Activated CD8-positive, alpha-beta memory T cell treated with anti-CD3 and anti-CD28 coated beads for 4 hours (primary cell): ENCODE measurements at places on chromosomes 7 and 10.

DNA sequence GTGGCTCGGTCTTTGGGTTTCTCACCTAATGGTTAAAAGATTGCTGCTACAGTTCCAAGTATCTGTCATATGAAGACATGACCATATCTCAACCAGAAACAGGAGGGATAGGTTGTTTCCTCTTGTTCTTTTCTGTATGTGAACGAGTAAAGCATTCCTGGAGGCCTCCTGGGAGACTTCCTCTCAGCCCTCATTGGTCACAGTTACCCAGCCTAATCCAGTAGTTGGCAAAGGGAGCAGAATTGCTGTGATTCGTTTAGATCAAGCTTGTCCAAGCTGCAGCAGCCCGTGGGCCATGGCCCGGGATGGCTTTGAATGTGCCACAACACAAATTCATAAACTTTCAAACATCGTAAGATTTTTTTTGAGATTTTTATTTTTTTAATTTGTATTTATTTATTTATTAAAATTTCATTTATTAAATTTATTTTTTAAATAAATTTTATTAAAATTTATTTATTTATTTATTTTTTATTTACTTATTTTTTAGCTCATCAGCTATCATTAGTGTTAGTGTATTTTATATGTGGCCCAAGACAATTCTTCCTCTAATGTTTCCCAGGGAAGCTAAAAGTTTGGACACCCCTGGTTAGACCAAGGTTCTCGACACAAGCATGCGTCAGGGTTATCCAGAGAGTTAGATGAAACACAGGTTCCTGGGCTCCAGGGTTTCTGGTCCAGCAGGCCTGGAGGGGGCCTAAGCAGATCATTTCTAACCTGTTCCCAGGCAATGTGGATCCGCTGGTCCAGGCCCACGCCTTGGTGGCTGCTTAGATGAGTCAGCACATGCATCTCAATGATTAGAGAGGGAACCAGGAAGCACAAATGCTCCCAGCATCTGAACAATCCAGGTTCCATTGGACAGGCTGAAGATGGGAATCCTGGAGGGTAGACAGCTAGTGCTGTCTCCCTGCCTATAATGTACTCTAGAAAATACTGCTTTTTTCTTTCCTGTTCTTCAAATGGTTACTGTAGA lies 25.6 kb downstream of the CDC123 start:
- DNase-seq = no peak

DNA sequence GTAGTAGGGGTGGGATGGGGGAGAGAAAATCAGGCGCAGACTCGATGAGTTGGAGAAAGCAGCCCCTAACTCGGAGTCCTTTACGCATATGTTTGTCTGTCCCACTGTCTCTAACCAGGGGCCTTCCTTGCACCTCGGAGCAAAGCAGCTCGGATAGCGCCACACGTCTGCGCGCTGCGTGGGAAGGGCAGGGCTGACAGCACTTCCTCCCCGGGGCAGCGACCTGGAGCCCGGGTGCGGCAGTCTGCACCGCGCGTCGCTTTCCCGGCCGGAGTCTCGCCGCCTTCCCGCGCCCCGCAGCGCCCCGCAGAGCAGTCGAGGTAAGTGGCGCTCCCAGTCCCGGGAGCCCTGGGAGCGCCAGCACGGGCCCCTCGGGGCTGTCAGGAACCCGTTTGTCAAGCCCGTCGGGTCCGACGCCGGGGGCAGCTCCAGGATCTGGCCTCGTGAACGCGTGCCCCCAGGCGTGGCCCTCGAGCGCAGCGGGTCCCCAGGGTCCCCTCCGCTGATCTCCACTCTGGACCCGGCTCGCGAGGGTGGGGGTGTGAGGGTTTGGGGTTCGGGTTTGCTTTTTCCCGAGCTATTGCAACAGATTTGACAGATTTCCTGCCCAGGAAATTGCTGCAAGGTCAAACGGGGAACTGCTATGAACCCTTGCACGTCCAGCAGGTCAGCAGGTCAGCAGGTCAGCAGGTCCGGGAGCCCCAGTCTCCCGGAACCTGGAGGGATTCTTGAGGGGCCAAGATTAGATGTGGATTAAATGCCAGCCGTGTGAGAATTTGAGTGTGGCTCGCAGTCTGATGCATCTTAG lies 597 bp downstream of the APBB1IP start:
- peak; percentile 57 for DNase-seq

DNA sequence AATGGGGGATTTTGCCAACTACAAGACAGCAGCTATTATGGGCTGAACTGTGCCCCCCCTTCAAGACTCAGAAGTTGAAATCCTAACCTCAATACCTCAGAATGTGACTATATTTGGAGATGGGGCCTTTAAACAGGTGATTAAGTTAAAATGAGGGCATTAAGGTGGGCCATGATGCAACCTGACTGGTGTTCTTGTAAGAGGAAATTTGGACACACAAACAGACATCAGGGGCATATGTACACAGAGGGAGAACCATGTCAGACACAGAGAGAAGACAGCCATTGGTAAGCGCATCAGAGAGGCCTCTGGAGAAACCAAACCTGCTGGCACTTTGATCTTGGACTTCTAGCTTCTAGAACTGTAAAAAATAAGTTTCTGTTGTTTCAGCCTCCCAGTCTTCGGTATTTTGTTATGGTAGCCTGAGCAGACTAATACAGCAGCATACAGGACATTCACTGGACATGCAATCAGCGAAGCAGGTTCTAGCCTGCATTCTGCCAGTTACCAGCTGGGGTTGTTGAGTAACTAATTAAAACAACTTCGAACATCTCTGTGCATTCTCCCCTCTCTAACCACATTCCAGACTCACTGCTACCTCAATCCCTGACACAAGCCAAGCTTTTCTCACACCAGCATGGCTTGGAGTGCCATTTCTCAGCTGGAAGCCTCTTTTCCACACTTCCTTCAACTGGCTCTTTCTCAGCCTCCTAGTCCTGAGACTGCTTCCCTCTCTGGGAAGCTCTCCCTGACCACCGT lies 141.4 kb downstream of the DOCK4 start:
- DNase-seq = no peak

- DNase-seq = no peak
Observed at GRCh38 chr10:122154545-122155366, 116.3 kb upstream of the BTBD16 start.

GRCh38 chr7:936386-937054 lies 18.0 kb downstream of the ADAP1 start:
- DNase-seq = no peak

DNA sequence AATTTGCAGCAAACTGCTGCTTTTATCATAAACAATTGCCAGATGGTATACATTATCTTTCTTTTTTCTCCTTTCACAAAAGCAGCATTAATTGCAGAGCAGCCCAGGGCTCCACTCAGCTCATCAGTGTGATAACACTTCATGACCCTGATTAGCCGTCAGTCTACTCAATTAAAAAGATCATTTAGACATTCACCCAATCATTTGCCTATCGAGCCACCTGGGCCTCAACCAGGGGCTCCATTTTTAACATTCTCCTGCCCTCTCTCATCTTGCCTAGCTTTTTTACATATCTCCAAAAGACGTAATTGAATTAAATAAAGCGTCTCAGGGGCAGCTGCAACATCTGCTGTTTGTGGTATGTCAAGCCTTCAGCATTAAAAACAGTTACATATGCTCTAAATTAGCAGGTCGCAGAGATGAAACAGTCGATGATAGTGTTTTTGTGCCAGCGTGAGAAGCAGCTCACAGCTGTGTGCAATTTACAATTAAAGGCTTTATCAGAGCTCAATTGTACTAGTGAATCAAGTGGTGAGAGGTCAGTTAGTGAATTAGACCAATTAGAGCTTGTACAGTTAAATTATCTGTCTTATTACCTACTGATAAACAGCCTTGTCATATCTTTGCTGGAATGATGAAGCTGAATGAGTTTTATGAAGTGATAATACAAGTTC lies 522.5 kb downstream of the ETV1 start:
- no peak for DNase-seq

DNA sequence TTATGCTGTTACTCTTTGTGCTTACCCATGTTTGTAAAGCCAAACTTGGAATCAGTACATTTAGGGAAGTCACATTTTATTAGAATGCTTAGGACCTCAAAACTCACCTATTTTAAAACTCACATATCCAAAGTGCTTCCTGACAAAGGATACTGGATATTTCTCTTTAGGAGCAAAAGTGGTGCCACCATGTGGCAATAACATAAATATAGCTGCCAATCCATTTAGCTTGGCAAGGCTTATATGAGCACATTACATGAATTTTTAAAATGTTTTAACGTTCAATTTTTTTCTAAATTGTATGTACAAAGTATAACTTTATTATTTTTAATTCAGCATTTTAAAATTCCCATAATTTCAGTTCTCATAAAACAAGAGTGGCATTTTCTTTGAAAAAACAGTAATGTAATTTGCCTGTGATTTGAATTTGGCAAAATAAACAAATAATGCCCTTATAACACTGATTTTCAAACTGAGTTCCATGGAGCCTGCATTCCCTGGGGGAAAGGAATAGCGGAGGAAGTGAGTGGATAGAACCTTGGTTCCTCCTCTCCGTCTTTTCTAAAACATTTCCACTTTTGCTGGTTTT lies 75.4 kb downstream of the HDAC9 start:
- no peak for DNase-seq

GRCh38 chr7:103989785-103990767 lies 618 bp upstream of the RELN start:
- no peak for DNase-seq

GRCh38 chr7:2002561-2003450 lies 229.9 kb downstream of the MAD1L1 start:
- no peak for DNase-seq

DNA sequence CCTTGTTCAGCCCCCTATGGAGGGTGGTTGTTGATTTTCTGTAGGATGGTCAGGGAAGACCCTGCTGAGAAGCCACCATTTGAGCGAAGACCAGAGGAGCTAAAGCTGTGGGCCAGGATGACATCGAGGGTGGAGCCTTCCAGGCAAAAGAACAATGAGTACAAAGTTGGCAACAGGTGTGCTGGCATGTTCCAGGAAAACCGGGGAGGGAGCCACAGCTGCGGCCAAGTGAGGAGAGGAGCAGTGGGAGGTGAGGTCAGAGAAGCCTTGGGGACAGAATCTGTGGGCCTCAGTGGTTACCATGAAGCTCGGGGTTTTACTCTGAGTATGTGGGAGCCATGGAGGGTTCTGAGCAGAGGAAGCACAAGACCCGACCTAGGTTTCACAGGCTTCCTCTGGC lies 75.6 kb upstream of the ZNF479 start:
- DNase-seq = no peak

DNA sequence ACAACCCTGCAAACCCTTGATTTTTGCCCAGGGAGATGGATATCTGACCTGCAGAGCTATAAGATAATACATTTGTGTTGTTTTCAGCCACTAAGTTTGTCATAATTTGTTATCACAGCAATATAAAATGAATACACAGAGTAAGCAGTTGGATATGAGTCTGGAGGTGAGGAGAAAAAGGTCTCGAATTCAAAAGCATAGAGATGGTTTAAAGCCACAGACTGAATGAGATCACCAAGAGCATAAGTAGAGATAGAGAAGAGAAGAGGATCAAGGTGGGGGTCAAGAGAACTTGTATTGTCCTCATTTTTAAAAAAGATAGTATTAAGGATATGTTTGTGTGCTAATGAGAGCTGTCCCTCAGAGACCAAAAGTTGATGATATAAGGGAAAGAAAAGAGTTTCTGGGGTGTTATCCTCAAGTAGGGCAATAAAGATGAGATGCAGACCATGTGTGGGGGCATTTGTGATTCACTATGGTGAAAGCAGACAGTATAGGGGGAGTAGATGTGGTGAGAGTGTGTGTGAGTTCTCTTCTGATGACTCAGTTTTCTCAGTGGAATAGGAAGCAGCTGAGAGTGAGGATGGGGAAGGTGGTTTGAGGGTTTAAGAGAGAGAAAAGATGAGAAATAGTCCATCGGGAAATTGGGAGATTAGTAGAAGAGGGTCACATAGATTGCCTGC lies 25.8 kb upstream of the PCGF5 start:
- no peak for DNase-seq

- peak; percentile 28 for DNase-seq
Observed at GRCh38 chr10:17257466-17258321, 29.7 kb downstream of the VIM start.

DNA sequence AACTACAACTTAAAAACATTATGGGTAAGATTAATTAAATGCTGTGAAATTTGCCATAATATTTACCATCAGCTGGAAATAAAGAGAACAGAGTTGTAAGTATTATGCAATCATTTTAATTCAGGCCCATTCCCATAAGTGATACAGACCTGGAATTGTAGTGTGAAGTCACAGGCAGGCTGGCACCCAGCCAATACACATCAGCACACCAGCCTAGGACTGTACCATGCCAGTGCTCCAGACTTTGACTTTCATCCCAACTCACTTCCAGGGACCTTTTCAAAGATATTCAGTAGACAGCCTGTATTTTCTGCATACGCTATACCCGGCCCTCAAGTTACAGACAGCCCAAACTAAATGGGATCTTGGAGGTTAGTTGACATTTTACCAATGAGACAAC lies 143.3 kb downstream of the TES start:
- DNase-seq = no peak

- no peak for DNase-seq
Observed at GRCh38 chr7:148972375-148972774, 55.9 kb downstream of the PDIA4 start.

DNA sequence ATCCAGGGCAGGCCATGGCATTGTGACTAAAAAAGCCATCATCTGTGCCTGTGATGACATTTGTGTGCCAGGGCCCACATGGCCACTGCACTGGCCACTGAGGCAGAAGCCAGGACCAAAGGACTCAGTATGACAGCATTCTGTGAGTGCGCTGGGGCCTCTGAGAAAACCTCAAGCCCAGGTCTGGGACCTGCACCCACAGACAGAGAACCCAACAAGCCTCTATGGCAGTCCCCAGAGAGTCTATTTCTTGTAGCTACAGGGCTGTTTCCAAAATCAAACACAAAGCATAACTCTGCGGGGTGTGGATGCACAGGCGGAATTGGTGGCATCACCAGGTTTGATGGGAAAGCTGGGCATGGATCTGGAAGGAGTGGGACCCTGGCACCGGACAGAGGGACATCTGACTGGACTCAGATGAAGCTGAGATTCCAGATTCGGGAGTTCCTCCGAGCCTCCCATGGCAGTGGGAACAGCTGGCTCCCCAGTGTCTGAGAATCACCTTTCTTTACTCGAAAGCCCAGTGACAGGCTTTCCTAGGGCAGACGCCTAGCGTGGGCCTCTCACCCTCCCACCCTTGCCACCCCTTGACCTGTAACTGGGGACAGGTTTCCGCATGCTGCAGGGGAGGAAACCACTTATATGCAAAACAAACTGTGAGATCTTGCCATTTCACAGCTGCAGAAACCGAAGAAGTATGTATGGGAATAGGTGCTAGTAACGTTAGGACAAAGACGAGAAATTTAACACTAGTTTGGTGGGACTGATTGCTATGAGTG lies 70.6 kb upstream of the RHEB start:
- no peak for DNase-seq

GRCh38 chr10:80414142-80414895 lies 6.0 kb downstream of the PRXL2A start:
- no peak for DNase-seq

DNA sequence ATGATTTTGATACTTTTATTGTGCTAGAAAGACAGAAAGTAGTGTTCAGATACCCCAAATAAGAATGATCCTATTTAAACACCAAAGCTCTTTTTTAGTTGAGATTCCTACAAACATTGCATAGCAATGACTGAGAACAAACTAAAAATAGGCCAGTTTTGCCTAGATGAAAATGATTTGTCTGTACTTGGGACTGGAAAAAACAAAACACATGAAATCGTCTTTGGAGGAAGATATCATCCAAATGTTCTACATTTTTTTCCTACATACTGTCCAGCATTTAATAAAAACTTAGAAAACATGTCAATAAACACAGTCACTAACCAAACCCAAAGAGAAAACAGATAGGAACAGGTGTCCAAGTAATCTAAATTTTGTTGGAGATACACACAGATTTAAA lies 111.6 kb upstream of the MEOX2 start:
- DNase-seq = no peak

GRCh38 chr10:59793919-59794318 lies 40.7 kb upstream of the MRLN start:
- no peak for DNase-seq
